NCI-H1694 (cell line): ENCODE measurements at places on chromosomes 6 and 20.

GRCh38 chr6:44321210-44321609, 8.1 kb upstream of the AARS2 start:
- DNase-seq = no peak

DNA sequence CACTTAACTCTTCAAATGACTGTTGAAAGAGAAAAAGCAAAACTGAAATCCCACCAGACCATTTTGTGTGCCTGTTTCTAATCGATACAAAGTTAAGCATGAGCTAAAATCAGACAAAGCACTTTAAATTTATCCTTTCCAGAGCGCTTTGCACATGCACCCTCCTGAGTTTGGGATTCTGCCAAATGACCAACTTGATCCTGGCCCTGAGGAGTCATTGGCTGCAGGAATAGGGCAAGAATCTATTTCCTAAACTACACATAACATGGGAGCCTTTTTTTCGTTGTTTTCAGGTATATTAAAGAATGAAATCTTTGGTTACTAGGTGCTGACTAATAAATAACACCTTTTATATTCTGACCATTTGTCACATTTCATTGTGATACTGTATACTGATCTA, 23.8 kb upstream of the MTHFD1L start:
- DNase-seq = no peak

DNA sequence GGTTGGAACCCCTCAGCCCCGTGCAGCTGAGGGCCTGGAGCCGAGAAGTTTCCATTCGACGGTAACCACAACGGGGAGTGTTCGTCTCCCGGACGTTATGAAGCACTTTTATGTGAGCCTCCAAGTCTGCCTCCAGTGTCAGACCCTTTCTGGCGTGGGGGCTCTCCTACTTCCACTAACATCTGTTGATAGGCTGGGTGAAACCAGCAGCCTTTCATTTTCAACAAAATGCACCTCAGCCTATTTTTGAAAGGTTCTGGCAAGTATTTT, 257.4 kb downstream of the THBS2 start:
- DNase-seq = no peak

DNA sequence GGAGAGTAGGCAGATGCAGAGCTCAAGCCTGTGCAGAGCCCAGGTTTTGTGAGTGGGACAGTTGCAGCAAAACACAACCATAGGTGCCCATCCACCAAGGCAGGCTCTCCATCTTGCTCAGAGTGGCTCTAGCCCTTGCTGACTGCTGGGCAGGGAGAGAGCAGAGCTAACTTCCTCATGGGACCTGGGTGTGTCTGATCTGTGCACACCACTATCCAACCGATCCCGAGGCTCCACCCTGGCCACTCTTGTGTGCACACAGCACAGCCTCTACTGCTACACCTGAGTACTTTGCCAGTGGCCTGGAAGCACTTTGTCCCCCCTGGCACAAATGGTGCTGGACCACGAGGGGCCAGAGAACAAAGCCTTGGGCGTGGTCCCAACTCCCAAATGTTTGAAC, 7.9 kb upstream of the DEFB125 start:
- no peak for DNase-seq

DNA sequence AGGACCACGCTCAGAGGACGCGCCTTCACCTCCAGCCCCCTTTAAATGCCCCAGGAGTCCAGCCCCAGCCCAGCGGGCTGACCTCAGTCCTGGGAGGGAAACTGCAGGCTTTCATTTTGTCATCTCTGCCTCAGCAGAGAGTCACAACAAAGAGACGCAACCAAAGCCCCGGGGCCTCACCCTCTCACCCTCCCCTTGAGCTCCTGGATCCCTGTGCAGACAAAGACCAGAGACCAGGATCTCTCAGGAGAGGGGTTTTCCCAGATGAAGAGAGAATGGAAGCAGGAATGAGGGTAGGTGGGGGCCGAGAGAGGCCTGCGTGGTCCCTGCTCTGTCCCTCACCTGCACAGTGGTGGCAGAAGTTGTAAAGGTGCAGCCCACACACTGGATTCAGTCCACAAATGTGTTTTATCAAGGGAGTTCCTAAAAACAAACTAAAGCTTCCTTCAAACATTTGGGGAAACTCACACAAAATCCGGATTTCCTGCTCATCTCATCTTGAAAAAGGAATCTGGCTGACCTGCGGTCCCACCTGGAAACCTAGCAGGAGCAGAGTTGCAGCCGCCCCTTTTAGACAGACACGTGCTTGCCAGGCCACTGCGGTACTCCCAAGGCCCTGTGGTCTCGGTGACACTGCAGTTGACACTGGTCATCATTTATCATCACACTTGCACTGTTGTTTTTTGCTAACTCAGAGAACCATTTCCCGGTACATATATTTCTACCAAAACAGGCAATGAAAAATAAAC, 27.1 kb downstream of the PTGIS start:
- no peak for DNase-seq

DNA sequence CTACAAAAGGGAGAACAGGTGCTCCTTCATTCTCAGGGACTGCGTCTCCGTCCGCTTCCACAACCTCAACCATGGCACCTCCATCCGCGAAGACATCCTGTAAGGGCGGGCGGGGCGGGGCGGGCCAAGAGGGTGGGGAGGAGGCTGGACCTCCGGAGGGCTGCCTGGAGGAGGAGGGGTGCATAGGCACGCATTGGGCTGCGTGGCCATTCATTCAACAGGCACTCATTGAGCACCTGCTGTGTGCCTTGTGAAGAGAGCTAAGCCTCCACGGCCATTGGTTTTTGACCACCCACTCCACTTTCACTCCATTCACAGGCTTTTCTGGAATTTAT, 435 bp downstream of the ZSWIM3 start:
- DNase-seq = no peak
